Right renal pelvis (tissue), 4 donors: ENCODE measurements at places on chromosomes 1 and 21.

DNA sequence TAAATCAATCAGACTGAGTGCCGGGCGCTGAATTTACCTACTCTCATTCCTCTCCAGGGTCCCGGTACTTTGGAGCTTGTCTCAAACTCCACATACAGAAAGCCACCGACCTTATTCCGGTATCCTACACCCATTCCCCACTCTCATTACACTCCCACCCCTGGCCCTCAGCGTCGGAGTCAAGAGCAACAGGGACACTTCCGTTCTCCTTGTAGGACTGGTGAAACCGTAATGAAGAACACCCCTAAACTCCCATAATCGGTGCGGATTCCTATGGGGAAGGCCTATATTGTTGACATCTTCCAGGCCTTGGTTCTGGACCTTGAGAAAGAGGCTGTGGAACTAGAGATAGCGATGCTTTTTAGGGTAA is 798 bp downstream of the ZBED6 start:
- peak; percentile 32 for DNase-seq

DNA sequence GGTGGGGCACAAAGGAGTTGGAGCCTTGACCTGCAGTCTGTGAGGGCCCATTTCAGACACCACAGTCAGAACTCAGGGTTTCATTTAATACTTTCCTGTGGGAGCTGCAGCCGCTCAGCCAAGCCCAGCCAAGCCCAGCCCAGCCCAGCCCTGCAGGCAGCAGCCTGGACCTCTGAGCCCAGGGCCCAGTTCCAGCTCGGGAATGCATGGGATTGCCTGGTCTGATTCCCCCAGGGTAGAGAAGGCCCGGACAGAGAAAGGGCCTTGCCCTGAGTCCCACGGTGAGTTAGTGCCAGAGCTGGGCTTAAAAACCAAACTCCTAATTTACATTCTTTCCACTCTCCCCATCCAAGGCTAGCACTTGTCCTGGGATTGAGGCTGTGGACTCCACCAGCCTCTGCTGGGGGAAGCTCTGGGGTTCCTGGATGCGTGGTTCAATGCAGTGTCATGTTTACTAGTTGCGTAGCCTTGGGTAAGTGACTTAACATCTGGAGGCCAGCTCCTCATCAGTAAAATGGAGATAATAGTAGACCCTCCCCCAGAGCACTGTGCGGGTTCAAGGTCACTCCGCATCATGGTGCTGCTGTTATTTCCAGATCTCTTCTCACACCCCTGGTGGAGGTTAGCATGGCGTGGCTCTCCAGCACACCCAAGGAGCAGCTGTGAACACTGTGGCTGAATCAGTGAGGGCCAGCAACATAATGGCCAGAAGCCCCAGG is 29.2 kb upstream of the PKP1 start:
- DNase-seq: no peak

- DNase-seq: no peak
These were observed 1.7 kb upstream of the CLDN14 start for GRCh38 chr21:36481639-36482038.

DNA sequence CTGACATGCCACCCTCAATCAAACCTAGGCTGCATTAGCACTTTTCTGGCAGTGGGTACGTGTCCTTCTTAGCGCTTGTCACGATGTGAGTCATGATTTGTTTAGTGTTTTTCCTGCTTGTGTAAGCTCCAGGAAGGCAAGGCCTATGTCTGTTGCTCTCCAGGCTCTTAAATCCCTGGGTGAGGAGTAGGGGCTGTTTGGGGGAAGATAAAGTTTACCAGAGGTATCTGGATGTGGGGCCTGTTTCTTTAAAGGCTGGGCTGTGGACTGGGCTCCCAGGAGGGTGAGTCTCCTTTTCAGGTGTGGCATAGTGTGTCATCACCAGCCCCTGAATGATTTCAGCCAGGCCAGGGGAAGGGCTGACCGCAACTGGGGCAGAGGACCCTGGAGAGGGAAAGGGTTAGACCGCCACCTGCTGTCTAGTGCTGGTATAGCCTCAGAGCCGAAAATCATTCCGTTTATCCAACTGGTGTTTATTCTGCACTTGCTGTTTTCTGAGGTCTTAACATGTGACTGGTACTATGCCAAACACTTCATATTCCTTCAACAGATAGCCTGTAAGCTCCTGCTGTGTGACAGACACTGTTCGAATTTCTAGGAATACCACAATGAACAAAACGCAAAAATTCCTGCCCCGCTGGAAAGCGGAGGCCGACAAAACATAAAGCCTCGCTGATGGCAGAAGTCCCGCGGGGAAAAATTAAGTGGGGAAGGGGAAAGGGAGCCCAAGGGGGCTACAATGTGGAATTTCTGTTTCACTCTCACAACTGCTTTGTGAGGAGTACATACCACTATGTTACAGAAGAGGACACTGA is 9.7 kb downstream of the SERINC2 start:
- DNase-seq: peak; percentile 28
